ENCODE measurements at places on chromosomes 11 and 22. TPM values are rescaled to one million over a fixed set of nuclear protein-coding genes. Genes with fewer than 3 reads are reported as not detected.

DNA sequence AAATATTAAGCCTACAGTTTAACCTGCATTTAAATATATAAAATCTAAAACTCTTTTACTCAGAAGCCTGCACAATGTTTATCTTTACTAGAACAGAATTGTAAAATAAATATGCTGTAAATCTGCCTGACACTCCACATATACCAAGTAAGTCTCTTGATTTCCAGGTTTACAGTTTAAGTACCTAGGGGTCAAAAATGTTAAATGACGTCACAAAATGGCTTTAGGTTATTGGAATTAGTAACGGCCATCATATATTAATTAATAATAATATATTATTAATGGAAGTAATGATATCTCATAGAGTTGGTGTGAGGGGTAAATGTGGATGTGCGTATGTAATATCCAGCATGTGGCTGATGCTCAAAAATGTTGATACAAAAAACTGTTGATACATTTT is 114.8 kb upstream of the ANO5 start:
- H3K27me3 ChIP-seq = no peaks in the 10 kb centered on the region
- no peaks in the 10 kb centered on the region for H3K36me3 ChIP-seq
- H3K4me3 ChIP-seq = no peak overlapping the region
- H3K27ac ChIP-seq = no peak overlapping the region

The TPST2 gene
- 43.6 TPM for total RNA-seq

DNA sequence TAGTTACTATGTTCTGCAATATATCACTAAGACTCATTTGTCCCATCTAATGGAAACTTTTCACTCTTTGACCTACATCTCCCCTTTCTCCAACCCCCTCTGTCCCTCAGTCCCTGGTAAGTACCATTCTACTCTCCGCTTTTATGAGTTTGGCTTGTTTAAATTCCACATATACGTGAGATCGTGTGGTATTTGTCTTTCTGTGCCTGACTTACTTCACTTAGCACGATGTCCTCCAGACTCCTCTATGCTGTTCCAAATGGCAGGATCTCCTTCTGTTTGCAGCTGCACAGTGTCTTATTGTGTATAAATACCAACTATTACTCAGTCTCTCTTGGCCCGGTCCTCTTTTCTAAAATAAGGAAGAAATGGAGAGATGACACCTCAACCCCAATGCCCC is 205.4 kb upstream of the NTM start:
- no peak overlapping the region for H3K27ac ChIP-seq
- H3K4me1 ChIP-seq = no peaks in the 10 kb centered on the region
- H3K4me3 ChIP-seq = no peak overlapping the region
- H3K27me3 ChIP-seq = no peaks in the 10 kb centered on the region

- no peaks in the 10 kb centered on the region for H3K36me3 ChIP-seq
- H3K27ac ChIP-seq = no peak overlapping the region
- no peak for DNase-seq
- H3K4me3 ChIP-seq = no peak overlapping the region
- no peaks in the 10 kb centered on the region for H3K27me3 ChIP-seq
- H3K4me1 ChIP-seq = peaks cover 26% of the 10 kb centered on the region
Measured at GRCh38 chr11:13114566-13115379, 105.7 kb downstream of the RASSF10 start.

The OR5M11 gene
- total RNA-seq = not detected

The DRG1 gene
- total RNA-seq = 118 TPM

GRCh38 chr11:69924308-69925161 is 105.3 kb upstream of the FGF3 start:
- H3K36me3 ChIP-seq = no peaks in the 10 kb centered on the region
- DNase-seq = no peak
- no peak overlapping the region for H3K27ac ChIP-seq
- H3K4me1 ChIP-seq = no peaks in the 10 kb centered on the region

The OR51B2 gene
- total RNA-seq = not detected

DNA sequence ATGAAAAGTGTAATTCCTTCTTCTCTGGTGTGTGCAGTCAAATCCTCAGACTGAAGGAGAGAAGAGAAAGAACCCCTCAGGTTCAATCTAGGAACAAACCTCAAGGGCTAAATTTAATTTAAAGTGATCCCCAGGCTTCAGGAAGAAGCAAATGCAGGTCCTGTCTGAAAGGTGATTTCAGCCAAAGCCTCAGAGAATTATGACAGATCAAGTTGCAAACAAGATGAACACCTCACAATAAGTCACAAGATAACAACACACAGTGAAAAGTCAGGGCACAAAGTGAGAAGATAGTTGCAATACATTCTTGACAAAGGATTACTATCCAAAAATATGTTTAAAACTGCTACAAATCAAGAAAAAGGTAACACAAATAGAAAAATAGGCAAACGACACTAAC is 11.8 kb downstream of the ZP1 start:
- no peak overlapping the region for H3K27ac ChIP-seq
- no peaks in the 10 kb centered on the region for H3K27me3 ChIP-seq
- peaks cover 4% of the 10 kb centered on the region for H3K36me3 ChIP-seq
- no peak for DNase-seq

DNA sequence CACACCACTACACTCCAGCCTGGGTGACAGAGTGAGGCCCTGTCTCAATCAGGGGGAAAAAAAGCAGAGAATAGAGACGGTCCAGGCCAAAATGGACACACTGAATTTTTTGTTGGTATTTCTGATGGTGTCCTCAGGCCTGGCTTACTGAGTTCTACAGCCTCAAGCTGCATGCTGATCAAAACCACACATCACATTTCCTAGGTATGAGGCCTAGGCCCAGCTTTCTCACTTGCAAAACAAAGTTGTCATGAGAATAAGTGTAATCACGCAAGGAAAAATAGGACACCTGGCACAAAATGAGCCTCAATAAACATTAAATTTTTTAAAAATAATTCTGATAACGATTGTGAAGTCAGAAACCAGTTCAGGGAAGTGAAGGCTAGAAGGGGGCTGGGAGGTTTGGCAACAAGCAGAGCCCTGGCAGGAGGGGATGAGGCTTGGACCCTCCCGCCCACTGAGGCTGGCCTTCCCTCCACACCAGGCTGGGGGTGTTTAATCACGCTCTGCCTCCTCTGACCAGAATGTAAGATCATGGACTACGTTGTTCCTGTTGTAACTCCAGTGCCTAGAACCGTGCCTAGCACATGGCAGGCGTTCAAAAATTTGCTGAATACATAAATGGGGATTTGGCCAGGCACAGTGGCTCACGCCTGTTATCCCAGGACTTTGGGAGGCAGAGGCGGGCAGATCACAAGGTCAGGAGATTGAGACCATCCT is 18.1 kb downstream of the PACSIN2 start:
- no peak overlapping the region for H3K27ac ChIP-seq
- H3K4me3 ChIP-seq = no peak overlapping the region
- peaks cover 8% of the 10 kb centered on the region for H3K36me3 ChIP-seq
- no peak for DNase-seq
- peaks cover 94% of the 10 kb centered on the region for H3K4me1 ChIP-seq

All from SJSA1 (cell line).